ENCODE measurements at places on chromosomes 6 and 20. TPM values are rescaled to one million over a fixed set of nuclear protein-coding genes. Genes with fewer than 3 reads are reported as not detected.

The CDSN gene
- total RNA-seq = not detected

The BPIFB4 gene
- not detected for total RNA-seq

The DYNLT2 gene
- total RNA-seq = 2.1 TPM

The MCCD1 gene
- not detected for total RNA-seq

The CST1 gene
- total RNA-seq = not detected

The ZC3H12D gene
- total RNA-seq = 15.0 TPM

The SAPCD1 gene
- total RNA-seq = 16.4 TPM

DNA sequence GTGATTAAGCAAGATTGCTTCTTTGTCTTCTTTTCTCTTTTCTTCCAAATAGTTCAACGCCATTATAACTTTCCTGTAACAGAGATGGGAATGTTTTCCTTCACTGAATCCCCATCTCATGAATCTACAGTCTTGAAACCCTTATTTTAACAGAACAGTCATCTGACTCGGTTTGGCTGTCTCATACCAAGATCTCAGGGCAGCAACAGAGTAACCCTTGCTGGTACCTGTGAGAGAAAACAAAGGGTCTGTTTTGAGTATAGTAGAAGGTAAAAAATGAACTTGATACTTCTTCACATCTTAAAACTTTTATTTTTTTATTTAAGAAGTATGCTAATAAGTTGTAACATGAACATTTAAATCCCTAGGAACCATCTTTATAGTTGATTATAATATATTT is 19.6 kb upstream of the DSE start:
- peaks cover 4% of the 10 kb centered on the region for H3K27me3 ChIP-seq
- H3K4me3 ChIP-seq = no peak overlapping the region
- no peaks in the 10 kb centered on the region for H3K36me3 ChIP-seq
- no peak for DNase-seq
- no peak overlapping the region for H3K27ac ChIP-seq

DNA sequence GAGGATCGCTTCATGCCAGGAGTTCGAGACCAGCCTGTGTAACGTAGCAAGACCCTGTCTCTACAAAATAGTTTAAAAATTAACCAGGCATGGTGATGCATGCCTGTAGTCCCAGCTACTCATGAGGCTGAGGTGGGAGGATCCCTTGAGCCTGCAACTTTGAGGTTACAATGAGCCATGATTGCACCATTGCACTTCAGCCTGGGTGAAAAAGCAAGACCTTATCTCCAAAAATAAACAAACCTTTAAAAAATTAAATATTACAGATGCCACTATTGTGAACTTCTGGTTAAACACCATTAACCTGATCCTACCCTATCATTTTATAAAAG is 116.8 kb downstream of the ARHGAP18 start:
- H3K36me3 ChIP-seq = peaks cover 6% of the 10 kb centered on the region
- H3K27me3 ChIP-seq = no peaks in the 10 kb centered on the region
- peaks cover 4% of the 10 kb centered on the region for H3K4me1 ChIP-seq
- no peak overlapping the region for H3K27ac ChIP-seq
- no peak overlapping the region for H3K4me3 ChIP-seq

- no peaks in the 10 kb centered on the region for H3K36me3 ChIP-seq
- H3K4me1 ChIP-seq = peaks cover 28% of the 10 kb centered on the region
- DNase-seq = no peak
- no peak overlapping the region for H3K27ac ChIP-seq
- no peaks in the 10 kb centered on the region for H3K27me3 ChIP-seq
Measured at GRCh38 chr20:828987-829386, 4.5 kb upstream of the FAM110A start.

DNA sequence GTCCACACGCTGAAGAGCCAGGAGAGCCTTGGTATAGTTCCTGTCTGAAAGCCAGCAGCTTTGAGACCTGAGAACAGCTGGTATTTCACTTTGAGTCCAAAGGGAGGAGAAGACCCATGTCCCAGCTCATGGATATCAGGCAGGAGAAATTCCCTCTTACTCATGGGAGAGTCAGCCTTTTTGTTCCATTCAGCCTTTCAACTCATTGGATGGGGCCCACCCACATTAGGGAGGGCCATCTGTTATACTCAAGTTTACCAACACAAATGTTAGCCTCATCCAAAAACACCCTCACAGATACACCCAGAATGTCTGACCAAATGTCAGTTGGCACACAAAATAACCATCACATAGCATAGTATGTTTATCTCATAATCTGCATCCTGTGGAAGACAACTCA is 80.1 kb downstream of the GMDS start:
- no peak overlapping the region for H3K27ac ChIP-seq
- no peaks in the 10 kb centered on the region for H3K36me3 ChIP-seq
- H3K4me1 ChIP-seq = peaks cover 21% of the 10 kb centered on the region
- peaks cover 1% of the 10 kb centered on the region for H3K27me3 ChIP-seq
- DNase-seq = no peak
- no peak overlapping the region for H3K4me3 ChIP-seq

- no peak overlapping the region for H3K27ac ChIP-seq
- H3K4me3 ChIP-seq = peak overlapping the region; percentile 100
- peaks cover 4% of the 10 kb centered on the region for H3K36me3 ChIP-seq
- H3K4me1 ChIP-seq = peaks cover 34% of the 10 kb centered on the region
- no peak for DNase-seq
Measured at GRCh38 chr6:29747688-29748250, 24.5 kb downstream of the HLA-F start.

DNA sequence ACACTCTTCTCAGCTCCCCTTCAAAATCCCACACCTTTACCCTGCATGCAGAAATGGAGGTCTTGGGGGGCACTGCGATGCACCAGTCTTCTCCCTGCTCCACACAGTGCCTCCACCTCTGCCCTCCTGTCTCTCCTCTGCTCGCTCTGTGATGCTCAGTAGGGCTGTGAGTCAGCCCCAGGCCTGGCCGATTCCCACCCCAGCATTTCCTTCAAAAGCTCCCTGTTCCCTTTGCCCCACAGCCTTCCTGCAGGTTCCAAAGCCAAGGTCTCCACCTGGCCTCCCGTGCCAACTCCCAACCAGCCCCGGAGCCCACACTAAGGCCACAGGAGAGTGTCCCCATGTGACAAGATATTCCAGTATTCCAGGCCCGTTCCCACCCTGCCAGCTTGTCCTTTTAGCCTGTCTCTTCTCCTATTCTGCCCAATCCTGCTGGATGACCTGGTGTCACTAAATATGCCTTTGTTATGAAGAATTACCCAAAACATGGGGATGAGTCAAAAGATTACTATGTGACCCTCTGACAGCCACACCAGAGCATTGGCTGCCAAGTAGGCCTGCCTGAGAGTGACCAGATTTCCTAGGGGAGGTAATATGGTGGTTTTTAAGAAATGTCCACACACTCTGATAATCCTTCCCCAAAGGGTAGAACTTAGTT is 118.9 kb upstream of the NXT1 start:
- H3K4me3 ChIP-seq = no peak overlapping the region
- H3K27me3 ChIP-seq = no peaks in the 10 kb centered on the region
- no peaks in the 10 kb centered on the region for H3K4me1 ChIP-seq
- DNase-seq = no peak

GRCh38 chr20:42945234-42945994 is 244.3 kb downstream of the PTPRT start:
- no peaks in the 10 kb centered on the region for H3K36me3 ChIP-seq
- no peak overlapping the region for H3K27ac ChIP-seq
- no peaks in the 10 kb centered on the region for H3K27me3 ChIP-seq
- no peak for DNase-seq

DNA sequence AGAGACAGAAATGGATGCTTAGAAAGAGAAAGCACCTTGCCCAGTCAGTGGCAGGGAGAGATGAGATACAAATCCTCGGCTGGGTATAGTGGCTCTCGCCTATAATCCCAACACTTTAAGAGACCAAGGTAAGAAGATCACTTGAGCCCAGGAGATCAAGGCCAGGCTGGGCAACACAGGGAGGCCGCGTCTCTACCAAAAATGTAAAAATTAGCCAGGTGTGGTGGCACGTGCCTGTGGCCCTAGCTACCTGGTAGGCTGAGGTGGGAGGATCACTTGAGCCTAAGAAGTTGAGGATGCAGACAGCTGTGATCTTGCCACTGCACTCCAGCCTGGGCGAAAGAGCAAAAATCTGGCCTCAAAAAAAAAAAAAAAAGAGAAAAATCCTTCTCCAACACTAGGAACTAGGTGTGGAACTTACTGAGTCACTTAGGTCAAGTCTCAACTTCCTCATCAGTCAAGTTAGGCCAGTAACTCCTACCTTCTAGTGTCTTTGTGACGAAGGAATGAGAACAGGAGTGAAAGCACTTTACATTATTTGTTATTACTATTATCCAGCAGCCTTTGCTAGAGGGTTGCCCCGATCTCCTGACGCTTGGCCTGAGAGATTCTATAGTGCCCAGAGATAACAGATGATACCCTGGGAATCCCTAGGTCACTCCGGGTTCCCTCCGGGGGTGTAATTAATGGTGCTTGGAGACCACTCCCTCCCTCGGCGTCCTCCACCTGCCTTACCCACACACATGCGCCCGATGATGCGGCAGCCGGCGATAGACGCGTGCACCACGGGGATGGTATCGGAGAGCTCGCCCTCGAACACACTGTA is 918 bp downstream of the EIF6 start:
- peak overlapping the region; percentile 84 for H3K4me3 ChIP-seq
- peak overlapping the region; percentile 81 for H3K27ac ChIP-seq
- peaks cover 23% of the 10 kb centered on the region for H3K4me1 ChIP-seq

- H3K4me3 ChIP-seq = peak overlapping the region; percentile 40
- DNase-seq = peak; percentile 25
- H3K27ac ChIP-seq = peak overlapping the region; percentile 88
- peaks cover 21% of the 10 kb centered on the region for H3K4me1 ChIP-seq
- H3K36me3 ChIP-seq = no peaks in the 10 kb centered on the region
- peaks cover 2% of the 10 kb centered on the region for H3K27me3 ChIP-seq
Measured at GRCh38 chr6:38876475-38876874, 161.4 kb downstream of the DNAH8 start.

DNA sequence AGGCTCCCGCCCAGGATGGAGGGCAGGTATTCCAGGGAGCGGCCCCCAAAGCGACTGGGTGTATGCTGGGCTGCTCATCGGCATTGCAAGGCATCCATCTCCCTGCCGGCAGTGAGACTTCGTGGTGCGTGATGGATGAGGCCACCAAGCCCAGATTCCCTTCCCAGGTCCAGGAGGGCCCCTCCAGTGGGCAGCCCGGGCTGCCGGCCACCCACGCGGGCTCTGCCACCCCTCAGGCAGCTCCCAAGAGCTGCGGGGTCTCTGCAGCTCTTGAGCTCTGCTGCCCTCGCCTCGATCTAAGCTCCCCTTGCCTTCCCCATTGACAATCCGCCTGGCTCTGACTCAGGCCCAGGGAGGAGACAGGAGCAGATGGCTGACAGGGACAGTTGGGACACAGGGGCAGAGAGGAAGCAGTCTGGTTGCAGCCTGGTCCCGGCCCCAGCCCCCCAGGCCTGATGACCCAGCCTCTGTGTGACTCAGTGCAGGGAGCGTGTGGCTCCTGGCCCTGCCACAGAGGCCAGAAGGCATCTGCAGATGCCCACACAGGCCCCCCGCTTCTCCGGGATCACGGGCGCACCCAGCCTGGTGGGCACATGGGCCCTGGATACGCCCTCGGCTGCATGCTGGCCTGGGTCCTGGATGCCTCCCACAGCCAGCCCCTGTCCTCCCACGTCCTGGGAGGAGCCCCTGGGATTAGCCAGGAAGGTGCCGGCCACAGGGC is 33.0 kb downstream of the SLCO4A1 start:
- H3K4me3 ChIP-seq = no peak overlapping the region
- H3K4me1 ChIP-seq = peaks cover 6% of the 10 kb centered on the region
- H3K27me3 ChIP-seq = peaks cover 2% of the 10 kb centered on the region
- DNase-seq = no peak

DNA sequence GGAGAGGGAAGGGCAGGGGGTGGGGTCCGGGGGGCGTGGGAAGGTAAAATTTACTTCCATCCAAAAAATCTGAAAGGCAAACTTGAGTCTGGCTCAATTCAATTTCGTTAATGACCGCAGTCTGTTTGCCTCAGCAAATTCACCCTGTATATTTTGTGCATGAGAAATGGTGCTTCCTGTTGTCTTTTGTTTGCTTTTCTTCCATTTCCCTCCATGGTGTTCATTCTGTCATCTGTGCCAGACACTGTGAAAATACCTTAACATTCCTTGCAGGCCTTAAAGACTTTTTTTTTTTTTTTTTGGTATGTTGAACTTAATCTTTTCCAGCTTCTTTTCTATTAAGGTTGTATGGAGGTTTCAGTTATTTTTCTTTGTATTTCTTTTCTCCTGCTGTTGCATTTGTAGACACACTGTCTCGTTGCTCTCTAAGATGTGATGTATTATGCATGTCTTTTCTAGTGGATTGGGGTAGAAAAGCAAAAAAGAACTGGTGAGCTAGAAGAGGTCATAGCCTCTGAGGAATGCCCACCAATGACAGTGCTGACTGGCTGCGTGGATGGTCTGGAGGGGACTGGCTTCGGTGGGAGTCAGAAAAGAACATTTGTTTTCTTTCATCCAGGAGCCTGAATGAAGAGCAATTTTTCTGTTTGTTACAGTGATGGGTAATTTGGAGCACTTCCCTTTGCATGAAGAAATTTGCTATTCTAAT is 585.0 kb upstream of the MAP3K7 start:
- no peaks in the 10 kb centered on the region for H3K27me3 ChIP-seq
- no peaks in the 10 kb centered on the region for H3K36me3 ChIP-seq
- H3K4me3 ChIP-seq = no peak overlapping the region
- no peaks in the 10 kb centered on the region for H3K4me1 ChIP-seq
- H3K27ac ChIP-seq = no peak overlapping the region
- no peak for DNase-seq

GRCh38 chr6:38033442-38033982 is 214.0 kb downstream of the ZFAND3 start:
- peaks cover 30% of the 10 kb centered on the region for H3K4me1 ChIP-seq
- no peaks in the 10 kb centered on the region for H3K27me3 ChIP-seq
- no peak overlapping the region for H3K4me3 ChIP-seq
- peaks cover 3% of the 10 kb centered on the region for H3K36me3 ChIP-seq
- no peak overlapping the region for H3K27ac ChIP-seq

DNA sequence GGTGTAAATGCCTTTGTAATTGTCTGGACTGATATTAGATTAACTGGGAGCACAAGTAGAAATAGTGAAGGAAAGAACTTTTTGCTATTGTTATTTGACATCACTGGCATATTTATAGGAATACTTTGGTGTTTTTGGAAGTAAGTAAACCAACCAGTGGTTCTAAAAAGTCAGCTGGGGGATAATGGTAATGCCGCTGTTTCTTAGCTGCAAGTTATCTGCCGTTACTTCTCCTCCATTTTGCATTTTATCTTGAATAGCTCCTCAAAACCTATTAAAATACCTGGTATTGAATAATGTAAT is 3.8 kb downstream of the PTPN1 start:
- H3K4me1 ChIP-seq = peaks cover 73% of the 10 kb centered on the region
- peak overlapping the region; percentile 93 for H3K27ac ChIP-seq
- no peak for DNase-seq
